Smooth muscle cell of the umbilical artery (primary cell): ENCODE measurements at places on chromosomes 12 and 14. TPM values are rescaled to one million over a fixed set of nuclear protein-coding genes. Genes with fewer than 3 reads are reported as not detected.

WSCD2 gene
- not detected in 2 replicates for total RNA-seq

ESPL1 gene
- 0.59 and 5.3 TPM in 2 replicates for total RNA-seq

INHBE gene
- total RNA-seq: 2.3 and 7.4 TPM in 2 replicates

COCH gene
- 0.32 TPM in 1 of 2 replicates, not detected in the other for total RNA-seq

BCL11B gene
- total RNA-seq: 0.14 and 0.30 TPM in 2 replicates

TRHDE gene
- total RNA-seq: 49.7 and 78.4 TPM in 2 replicates

PMCH gene
- total RNA-seq: not detected in 2 replicates

PMEL gene
- 1.1 TPM in 1 of 2 replicates, not detected in the other for total RNA-seq

KRT75 gene
- not detected in 2 replicates for total RNA-seq

GALNT8 gene
- total RNA-seq: 2.2 TPM in 1 of 2 replicates, not detected in the other

NRIP2 gene
- not detected in 2 replicates for total RNA-seq

GLT8D2 gene
- total RNA-seq: 29.2 and 74.8 TPM in 2 replicates

TBX3 gene
- total RNA-seq: 42.5 and 71.8 TPM in 2 replicates

HHIPL1 gene
- total RNA-seq: 7.7 and 11.1 TPM in 2 replicates

CISTR gene
- not detected in 2 replicates for total RNA-seq

BDKRB1 gene
- total RNA-seq: 57.4 and 64.1 TPM in 2 replicates

AQP6 gene
- not detected in 2 replicates for total RNA-seq

ERBB3 gene
- total RNA-seq: under 0.01 and 0.23 TPM in 2 replicates

HOXC10 gene
- total RNA-seq: 6.2 and 10.7 TPM in 2 replicates

KRT82 gene
- total RNA-seq: not detected in 2 replicates

PELI2 gene
- 1.0 and 4.5 TPM in 2 replicates for total RNA-seq

ZNF891 gene
- 0.89 and 1.4 TPM in 2 replicates for total RNA-seq

GALNT16 gene
- total RNA-seq: 2.1 and 5.0 TPM in 2 replicates

DDIT3 gene
- total RNA-seq: 26.5 and 96.8 TPM in 2 replicates

FOXN4 gene
- not detected in 2 replicates for total RNA-seq

GXYLT1 gene
- 14.8 and 33.3 TPM in 2 replicates for total RNA-seq

TAS2R31 gene
- 6.8 and 10.9 TPM in 2 replicates for total RNA-seq

CCDC88C gene
- total RNA-seq: 0.59 and 2.6 TPM in 2 replicates

COL2A1 gene
- total RNA-seq: 0.18 TPM in 1 of 2 replicates, not detected in the other

CD4 gene
- total RNA-seq: 1.0 and 1.5 TPM in 2 replicates

APOLD1 gene
- total RNA-seq: 3.0 and 4.5 TPM in 2 replicates

INHBC gene
- total RNA-seq: not detected in 2 replicates

TAC3 gene
- total RNA-seq: not detected in 2 replicates

SIX1 gene
- total RNA-seq: 0.05 TPM in 1 of 2 replicates, not detected in the other

LRRC43 gene
- 0.89 and 1.1 TPM in 2 replicates for total RNA-seq

P2RX7 gene
- total RNA-seq: 0.28 and 0.89 TPM in 2 replicates

CCDC38 gene
- total RNA-seq: not detected in 2 replicates

TCL1B gene
- not detected in 2 replicates for total RNA-seq

PCED1B gene
- total RNA-seq: 1.5 and 4.5 TPM in 2 replicates

ADAMTS20 gene
- total RNA-seq: under 0.01 and 0.14 TPM in 2 replicates

ZBTB42 gene
- total RNA-seq: 3.0 and 3.9 TPM in 2 replicates

PROX2 gene
- not detected in 2 replicates for total RNA-seq

MGST1 gene
- 29.4 and 31.4 TPM in 2 replicates for total RNA-seq

PLXNC1 gene
- total RNA-seq: 0.59 and 2.3 TPM in 2 replicates

FSCB gene
- under 0.01 and 0.14 TPM in 2 replicates for total RNA-seq

RFX4 gene
- total RNA-seq: not detected in 2 replicates

SELPLG gene
- total RNA-seq: 0.89 and 2.2 TPM in 2 replicates

DIO3 gene
- total RNA-seq: not detected in 2 replicates

SIX6 gene
- not detected in 2 replicates for total RNA-seq

NTN4 gene
- total RNA-seq: 0.59 and 2.1 TPM in 2 replicates

ADAM21 gene
- 0.30 and 0.37 TPM in 2 replicates for total RNA-seq

PTPRO gene
- total RNA-seq: 0.28 and 0.30 TPM in 2 replicates

GCH1 gene
- total RNA-seq: 1.6 and 9.5 TPM in 2 replicates

RIC8B gene
- 12.8 and 17.5 TPM in 2 replicates for total RNA-seq

SAMD15 gene
- total RNA-seq: 0.88 and 1.8 TPM in 2 replicates

POLE2 gene
- 2.4 and 7.8 TPM in 2 replicates for total RNA-seq

STON2 gene
- not detected in 2 replicates for total RNA-seq

DPPA3 gene
- not detected in 2 replicates for total RNA-seq

DNAAF2 gene
- 7.1 and 10.4 TPM in 2 replicates for total RNA-seq

AKAP3 gene
- total RNA-seq: 0.30 and 1.7 TPM in 2 replicates
